ENCODE measurements at places on chromosomes 7 and 10.
A peak's percentile ranks its signal among the peaks of the same experiment; 100 is the strongest.

DNA sequence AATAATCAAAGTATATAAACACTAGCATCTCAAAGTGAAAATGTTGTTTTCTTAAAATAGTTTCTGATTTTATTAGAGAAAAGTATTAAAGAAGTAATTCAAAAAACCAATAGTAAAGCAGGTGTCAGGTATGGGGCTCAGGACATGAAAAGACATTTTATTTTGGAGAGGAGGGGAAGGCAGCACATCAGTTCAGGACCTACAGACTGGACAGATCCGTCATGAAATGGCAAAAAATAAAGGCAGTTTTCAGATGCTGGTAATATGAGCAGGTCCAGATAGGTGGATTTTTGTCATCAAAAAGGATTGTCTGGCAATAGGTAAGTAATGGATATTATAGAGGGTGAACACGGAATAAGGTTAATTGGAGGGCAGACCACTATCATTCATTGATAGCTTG, 49.0 kb downstream of the GRM3 start:
- DNase-seq: no peak

- peak; percentile 87 for DNase-seq
Measured at GRCh38 chr10:13758312-13758711, 171.5 kb downstream of the PRPF18 start.

DNA sequence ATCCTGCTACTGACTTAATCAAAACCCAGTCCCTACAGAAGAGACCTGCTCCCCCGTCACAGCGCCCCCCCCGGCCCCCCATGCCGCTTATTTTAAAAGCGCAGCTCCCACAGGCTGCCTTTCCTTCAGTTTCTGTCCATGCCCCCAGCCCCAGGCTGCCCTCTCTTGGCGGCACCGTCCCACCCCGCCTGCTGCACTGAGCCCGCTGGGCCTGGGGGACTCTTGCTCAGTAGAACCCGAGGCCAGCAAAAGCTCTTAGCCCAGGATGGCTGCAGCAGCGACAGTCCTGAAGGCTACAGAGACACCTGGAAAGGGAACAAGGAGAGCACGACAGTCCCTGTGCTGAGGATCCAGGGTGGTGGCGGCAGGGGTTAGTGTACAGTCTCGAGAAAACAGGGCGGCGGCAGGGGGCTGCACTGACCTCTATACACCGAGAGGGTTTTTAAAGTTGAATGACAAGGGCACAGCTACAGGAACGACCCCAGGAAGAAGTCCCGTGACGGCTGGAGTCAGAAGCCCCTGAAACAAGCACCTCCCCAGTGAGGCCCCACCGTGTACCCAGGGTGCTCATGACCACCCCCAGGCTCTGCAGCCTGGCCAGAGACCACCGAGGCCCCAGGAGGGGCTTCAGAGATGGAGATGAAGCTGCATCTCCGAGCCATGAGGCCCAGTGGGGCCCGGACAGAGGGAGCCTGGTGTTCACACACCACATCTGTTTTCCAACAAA, 54.4 kb downstream of the ZRANB1 start:
- no peak for DNase-seq

GRCh38 chr7:132738254-132738653, 162.0 kb upstream of the PLXNA4 start:
- DNase-seq: peak; percentile 80

- no peak for DNase-seq
Measured at GRCh38 chr7:63027075-63027474, 971.6 kb upstream of the ZNF722 start.

GRCh38 chr10:70601746-70602145, 795 bp downstream of the PRF1 start:
- no peak for DNase-seq

Measured in brain microvascular endothelial cell (primary cell).